Activated naive CD8-positive, alpha-beta T cell treated with anti-CD3 and anti-CD28 coated beads for 36 hours (primary cell): ENCODE measurements at places on chromosomes 12 and 14.

DNA sequence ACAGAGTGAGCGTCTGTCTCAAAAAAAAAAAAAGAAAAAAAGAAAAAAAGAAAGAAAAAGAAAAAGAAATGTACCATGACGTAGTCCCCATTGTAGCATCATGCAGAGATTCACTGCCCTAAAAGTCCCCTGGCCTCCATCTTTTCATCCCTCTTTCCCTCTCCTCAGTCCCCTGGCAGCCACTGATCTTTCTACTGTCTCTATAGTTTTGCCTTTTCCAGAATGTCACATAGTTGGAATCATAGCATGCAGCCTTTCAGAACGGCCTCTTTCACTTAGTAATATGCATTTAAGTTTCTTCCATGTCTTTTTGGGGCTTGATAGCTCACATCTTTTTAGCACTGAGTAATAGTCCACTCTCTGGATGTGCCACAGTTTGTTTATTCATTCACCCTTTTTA lies 60.5 kb upstream of the NCOR2 start:
- no peaks in the 10 kb centered on the region for H3K4me1 ChIP-seq
- DNase-seq, result no peak
- no peaks in the 10 kb centered on the region for H3K36me3 ChIP-seq
- no peak overlapping the region for H3K4me3 ChIP-seq
- no peaks in the 10 kb centered on the region for H3K27me3 ChIP-seq
- H3K27ac ChIP-seq, result no peak overlapping the region

GRCh38 chr14:91316761-91317160 lies 72.3 kb upstream of the GPR68 start:
- H3K36me3 ChIP-seq, result peaks cover 55% of the 10 kb centered on the region
- DNase-seq, result no peak
- peak overlapping the region; percentile 46 for H3K4me3 ChIP-seq
- peak overlapping the region; percentile 95 for H3K27ac ChIP-seq

DNA sequence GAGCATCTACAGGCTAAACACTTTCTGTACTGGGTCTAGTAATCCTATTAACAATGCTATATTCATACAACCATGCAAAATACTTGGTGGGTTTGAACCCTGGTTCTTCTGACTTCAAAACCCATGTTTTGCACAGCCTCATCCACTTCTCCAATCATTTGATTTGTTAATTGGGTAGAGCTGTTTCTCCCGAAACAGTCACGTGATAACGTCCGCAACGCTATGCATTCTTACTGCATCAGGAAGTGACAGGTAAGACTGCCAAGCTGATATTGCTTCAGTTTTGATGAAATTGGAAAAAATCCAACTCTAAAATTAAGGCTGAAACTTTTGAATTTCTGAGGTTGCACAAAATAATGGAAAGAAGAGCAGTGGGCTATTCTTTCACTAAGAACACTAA lies 30.4 kb upstream of the RNU6-7 start:
- H3K4me1 ChIP-seq, result peaks cover 7% of the 10 kb centered on the region
- H3K27ac ChIP-seq, result no peak overlapping the region
- H3K36me3 ChIP-seq, result no peaks in the 10 kb centered on the region
- no peaks in the 10 kb centered on the region for H3K27me3 ChIP-seq
- no peak for DNase-seq

DNA sequence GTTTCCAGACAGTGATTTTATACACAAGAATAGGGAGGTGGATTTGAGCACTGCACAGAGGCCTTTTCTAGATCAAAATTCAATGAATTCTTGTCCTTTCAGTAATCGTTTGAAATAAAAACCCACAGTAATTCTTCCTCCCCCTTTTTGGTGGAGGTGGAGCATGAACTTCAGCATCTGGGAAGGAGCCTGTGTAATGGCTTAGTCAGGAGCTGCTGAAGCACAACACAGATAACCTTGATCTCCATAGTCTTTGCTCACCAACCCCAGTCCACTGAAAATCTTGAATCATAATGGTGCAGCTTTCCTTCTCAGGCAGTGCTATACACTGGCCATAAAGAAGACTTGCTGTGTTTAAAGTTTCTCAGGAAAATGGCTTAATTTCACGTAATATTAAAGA lies 6.4 kb upstream of the TBPL2 start:
- H3K27ac ChIP-seq, result no peak overlapping the region
- peaks cover 3% of the 10 kb centered on the region for H3K4me1 ChIP-seq
- DNase-seq, result no peak
- H3K27me3 ChIP-seq, result no peaks in the 10 kb centered on the region

GRCh38 chr12:82774666-82775065 lies 88.0 kb downstream of the TMTC2 start:
- no peak overlapping the region for H3K4me3 ChIP-seq
- no peaks in the 10 kb centered on the region for H3K4me1 ChIP-seq
- H3K36me3 ChIP-seq, result no peaks in the 10 kb centered on the region
- DNase-seq, result no peak
- no peak overlapping the region for H3K27ac ChIP-seq

- no peak for DNase-seq
- no peak overlapping the region for H3K27ac ChIP-seq
- peaks cover 17% of the 10 kb centered on the region for H3K27me3 ChIP-seq
These were observed 58.2 kb downstream of the GALNT9 start for GRCh38 chr12:132270969-132271754.

GRCh38 chr12:3533703-3534386 lies 42.8 kb downstream of the PRMT8 start:
- H3K27ac ChIP-seq, result no peak overlapping the region
- no peak for DNase-seq
- no peaks in the 10 kb centered on the region for H3K36me3 ChIP-seq
- peaks cover 3% of the 10 kb centered on the region for H3K27me3 ChIP-seq

DNA sequence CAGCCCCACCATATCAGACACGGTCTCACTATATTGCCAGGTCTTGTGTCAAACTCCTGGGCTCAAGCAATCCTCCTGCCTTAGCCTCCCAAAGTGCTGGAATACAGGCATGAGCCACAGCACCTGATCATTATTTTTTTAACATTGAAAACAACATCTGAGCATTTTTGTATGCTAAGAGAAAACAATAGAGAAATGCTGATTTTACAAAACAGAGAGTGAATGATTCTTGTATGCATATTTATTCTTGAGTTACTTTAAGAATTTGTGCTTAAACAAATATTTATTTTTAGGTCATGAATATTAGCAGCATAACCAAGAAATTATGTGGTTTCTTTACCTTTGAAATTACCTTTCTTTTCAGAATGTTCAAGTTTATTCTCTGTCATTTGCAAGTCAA lies 81.8 kb upstream of the KITLG start:
- DNase-seq, result no peak
- no peaks in the 10 kb centered on the region for H3K36me3 ChIP-seq
- H3K4me1 ChIP-seq, result no peaks in the 10 kb centered on the region
- H3K27me3 ChIP-seq, result no peaks in the 10 kb centered on the region
- no peak overlapping the region for H3K4me3 ChIP-seq

DNA sequence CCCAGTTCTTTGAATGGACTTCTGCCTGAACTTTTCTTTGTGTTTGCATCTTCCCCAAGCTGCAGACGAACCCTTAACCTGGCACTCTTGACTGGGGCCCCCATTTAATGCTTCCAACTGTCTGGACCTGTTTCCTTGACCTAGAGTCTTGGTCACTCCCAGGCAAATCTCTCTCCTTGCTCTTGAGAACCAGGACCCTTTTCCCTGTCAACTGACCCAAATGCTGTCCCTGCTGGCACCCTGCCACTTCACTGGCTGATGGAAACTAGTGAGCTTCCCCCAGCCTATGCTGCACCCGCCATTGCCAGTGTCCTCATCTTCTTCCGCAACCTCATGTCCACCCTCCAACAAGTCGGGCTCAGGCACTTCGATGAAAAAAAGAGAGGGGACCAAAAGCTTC lies 79.5 kb downstream of the PRIMA1 start:
- peaks cover 2% of the 10 kb centered on the region for H3K27me3 ChIP-seq
- no peaks in the 10 kb centered on the region for H3K4me1 ChIP-seq
- H3K4me3 ChIP-seq, result no peak overlapping the region
- no peak overlapping the region for H3K27ac ChIP-seq

DNA sequence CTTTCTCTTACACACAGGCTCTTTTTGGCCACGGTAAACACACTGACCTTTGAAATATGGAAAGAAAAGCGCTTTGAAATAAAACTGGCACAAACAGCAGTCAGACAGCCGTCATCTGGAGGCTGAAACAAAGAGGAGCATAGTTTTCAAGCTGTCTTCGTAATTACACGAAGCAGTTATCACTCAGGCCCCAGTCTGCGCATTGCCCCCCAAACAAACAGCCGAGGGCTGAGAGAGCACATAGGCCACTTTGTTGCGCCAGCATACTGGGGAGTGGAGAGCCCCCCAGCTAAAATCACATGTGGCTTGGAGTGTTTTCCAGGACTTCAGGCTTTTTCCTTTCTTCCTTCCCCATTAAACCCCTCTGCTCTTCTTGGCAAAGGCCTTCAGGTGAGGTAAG lies 142.9 kb upstream of the BTG1 start:
- no peak for DNase-seq
- H3K4me3 ChIP-seq, result no peak overlapping the region
- no peak overlapping the region for H3K27ac ChIP-seq
- H3K36me3 ChIP-seq, result peaks cover 2% of the 10 kb centered on the region
- H3K4me1 ChIP-seq, result peaks cover 3% of the 10 kb centered on the region
- H3K27me3 ChIP-seq, result no peaks in the 10 kb centered on the region
